Activated gamma-delta T cell (primary cell): ENCODE measurements at places on chromosomes 5 and 9.

DNA sequence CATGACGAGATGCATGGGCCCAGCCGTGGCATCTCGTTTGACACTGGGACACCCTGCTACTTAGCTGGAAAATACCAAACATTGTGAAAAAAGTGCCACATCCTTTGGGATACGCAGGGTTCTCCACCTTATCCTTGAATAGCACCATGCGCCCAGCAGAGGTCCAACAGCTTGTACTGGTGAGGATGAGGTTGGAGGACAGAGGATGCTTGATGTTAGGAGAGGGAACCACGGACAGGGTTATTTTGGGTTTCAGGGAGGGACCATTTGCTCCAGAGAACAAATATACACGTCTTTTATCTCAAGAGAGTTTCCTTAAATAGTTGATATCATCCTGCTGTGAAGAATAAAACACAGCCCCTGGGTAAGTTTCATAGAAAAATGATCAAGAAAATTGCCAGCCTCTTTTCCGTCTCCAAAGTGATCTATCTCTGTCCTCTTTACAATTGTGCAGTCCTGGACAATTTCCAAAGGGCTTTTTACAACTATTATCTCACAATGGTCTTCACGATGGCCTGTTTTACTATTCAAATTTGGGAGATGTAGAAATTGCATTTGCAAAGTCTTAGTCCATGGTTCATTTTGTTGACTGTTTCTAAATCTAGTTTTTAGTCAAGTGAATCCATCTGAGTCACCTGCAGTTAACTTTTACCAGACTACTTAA lies 19.9 kb upstream of the FRRS1L start:
- no peak for DNase-seq

DNA sequence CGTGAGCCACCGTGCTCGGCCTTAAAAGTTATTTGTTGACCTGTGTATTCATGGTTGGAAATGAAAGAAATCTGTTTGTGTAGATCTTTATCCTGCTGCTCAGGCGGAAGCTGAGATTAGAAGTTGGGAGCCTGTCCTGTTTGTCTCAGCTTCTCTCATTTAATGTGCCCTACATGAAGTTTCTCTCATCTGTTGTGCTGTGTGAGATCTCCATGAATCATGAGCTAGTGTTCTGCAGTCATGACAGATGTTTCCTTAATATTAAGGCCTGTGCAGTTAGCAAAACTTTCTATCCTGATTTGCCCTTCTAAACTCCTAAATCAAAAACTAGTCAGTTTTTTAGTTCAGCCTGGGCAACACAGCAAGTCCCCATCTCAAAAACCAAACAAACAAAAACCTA lies 59.5 kb downstream of the FAM78A start:
- DNase-seq: no peak

DNA sequence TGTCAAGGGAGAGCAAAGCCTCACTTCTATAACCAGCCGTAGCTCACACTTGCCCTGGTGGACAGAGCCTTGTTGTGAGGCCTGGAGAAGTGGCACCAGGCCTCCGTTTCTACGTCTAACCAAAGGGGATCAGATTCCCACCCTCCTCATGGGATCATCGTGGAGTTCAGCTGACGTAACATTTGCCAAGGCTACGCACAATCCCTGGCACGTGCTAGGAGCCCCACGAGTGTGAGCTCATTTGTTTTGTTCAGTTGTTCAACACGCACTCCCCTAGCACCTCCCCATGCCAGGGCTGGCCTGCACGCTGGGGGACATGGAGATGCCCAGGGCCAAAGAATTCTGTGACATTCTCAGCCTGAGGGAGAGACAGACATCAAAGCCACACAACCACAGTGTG lies 23.1 kb downstream of the ADGRD2 start:
- no peak for DNase-seq

GRCh38 chr9:68750255-68750654 lies 45.2 kb downstream of the PIP5K1B start:
- no peak for DNase-seq

- DNase-seq: no peak
Measured at GRCh38 chr9:131630205-131630831, 85.0 kb downstream of the PRRT1B start.

GRCh38 chr9:130741831-130742449 lies 48.4 kb downstream of the EXOSC2 start:
- DNase-seq: no peak

DNA sequence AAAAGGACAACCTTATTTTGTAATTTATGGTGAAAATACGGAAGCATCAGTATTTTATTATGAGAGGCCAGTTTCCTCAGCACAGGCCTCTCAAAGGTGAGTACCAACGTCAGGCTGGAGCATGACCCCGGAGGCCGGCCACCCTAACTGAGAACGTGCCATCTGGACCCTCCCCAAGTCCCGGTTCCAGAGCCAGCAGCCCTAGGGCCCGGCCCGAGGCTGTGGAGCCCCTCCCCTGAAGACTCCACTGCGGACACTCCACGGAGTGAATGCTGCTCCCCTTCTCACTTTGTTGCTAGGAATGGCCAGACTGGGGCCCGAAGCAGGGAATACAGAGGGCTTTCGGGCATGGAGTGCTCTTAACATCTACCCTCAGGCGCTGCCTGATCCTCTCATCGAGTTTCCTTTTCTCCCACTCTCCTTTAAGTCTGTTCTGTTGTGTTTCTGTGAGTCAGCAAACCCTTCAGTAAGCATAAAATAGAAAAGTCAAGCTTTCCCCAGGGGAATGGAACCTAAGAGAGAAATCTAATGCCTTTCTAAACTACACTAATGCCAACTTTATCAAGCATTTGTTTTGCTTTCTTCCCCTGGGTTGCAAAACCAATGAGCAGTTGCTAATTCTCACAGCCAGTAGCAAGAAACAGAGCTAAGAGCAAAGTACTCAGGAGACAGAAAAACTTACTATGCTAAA lies 4.5 kb downstream of the BRD9 start:
- no peak for DNase-seq

GRCh38 chr9:107547772-107548297 lies 58.3 kb upstream of the KLF4 start:
- no peak for DNase-seq

GRCh38 chr5:135697251-135697958 lies 118.6 kb upstream of the CXCL14 start:
- no peak for DNase-seq
